Activated CD4-positive, CD25-positive, alpha-beta regulatory T cell treated with anti-CD3 and anti-CD28 coated beads, Interleukin-2, amount 50 U/mL, for 24 hours (primary cell): ENCODE measurements at places on chromosomes 5 and 9.

DNA sequence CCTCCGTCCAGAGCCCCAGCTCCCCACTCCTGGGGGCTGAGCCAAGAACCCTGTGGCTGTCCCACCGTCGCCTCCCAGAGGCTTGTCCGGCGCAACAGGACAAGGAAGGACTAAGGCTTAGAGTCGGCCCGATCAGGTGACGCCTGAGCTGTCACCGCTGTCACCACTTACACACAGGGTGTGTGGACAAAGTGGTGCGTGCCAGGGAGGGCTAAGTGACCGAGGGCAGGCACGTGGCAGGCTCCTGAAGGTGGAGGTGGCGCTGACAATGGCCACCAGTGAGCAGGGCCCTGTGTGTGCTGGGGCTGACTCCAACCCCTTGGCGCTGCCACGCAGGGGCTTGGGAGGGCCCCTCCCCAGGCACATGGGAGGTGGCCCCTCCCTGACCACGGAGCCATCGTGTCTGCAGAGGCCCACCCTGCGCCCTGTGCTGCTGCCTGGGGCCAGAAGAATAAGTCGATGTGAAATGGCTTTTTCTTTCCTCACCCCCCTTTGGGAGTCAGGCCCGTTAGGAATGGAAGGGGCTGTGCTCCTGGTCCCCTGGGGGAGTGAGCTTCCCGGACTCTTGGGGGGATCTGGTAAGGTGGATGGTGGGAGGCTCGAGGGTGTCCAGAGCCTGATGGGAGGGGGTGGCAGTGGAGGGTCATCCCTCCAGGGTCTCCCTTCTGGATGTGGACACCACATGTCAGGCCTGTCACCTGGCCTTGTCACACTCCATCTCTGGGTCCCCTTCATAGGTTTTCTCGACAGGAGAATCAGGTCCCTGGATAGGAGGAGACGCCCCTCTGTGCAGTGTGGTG lies 2.6 kb upstream of the GPSM1 start:
- no peak for ATAC-seq

DNA sequence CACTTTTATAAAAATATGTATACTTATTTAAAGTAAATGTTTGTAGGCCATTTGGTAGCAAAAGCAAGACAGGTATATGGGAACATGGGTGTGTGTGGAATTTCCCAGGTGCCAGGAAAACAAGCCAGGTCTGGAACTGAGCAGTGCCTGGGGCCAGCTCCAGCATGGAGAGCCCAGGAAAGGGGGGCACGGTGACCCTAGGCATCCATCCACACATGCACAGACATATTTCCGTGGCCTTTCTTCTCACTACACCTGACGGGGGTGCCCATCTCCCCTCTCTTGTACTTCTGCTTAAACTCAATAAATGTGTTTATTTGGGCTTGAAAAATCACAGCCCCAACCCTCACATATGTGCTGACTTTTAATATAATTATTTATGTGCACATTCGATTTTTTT lies 31.2 kb upstream of the CXCL14 start:
- no peak for ATAC-seq

GRCh38 chr5:172932313-172933017 lies 26.8 kb upstream of the RPL26L1 start:
- ATAC-seq, result peak; percentile 83

DNA sequence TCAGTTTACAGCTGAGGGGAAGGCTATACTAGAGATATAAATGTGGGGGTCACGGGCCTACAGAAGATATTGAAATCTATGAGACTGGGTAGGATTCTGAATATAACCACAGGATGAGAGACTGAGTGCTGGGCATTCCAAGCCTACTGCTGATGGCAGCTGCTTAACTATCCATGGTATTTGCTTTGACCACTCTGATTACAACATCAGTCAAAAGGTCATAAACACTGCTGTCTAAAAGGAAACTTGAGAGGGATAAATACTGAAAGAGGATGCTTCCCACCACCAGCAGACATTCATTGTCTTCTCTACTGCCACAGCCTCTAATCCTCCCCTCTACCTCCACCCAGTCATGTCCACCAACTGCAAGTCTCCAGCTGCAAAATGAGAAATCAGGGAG lies 3.8 kb downstream of the ZNF622 start:
- no peak for ATAC-seq

GRCh38 chr5:32290922-32291321 lies 21.8 kb downstream of the MTMR12 start:
- no peak for ATAC-seq

DNA sequence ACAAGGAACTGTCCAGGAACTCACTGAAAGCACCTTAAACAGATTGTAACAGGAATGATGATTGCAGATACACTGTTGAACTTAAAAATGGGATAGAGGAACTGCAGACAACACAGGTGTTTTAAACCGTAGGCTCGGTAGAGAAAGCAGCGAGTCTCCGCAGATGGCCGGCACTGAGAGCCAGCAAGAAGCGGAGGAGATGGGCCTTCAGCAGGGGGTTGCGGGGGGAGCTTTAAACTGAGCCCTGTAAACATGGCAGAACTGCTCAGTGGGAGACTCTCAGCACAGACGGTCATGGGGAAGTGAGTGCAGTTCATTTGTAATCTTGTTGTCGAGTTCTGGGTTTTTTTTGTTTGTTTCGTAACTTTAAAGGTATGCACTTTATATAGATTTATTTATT lies 155.1 kb upstream of the OTULINL start:
- ATAC-seq, result no peak

- no peak for ATAC-seq
These were observed 39.2 kb downstream of the ARRDC3 start for GRCh38 chr5:91343916-91344315.

DNA sequence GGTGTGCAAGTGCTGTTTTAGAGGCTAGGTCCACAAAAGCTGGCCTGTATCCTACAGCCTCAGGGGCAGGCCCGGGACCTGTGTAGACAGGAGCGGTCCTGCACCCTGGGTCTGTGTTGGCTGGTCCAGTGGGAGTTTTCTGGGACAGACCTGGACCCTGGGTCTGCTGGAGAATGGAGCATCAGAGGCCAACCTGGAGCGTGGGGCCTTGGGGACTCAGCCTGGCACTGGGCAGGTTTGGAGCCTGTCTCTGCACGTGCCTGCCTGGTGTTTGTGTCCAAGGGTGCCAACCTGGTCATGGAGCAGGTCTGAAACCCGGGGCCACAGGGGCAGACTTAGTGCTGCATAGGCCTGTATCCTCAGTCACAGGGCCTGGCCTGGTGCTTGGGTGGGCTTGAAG lies 45.8 kb downstream of the SRFBP1 start:
- no peak for ATAC-seq

DNA sequence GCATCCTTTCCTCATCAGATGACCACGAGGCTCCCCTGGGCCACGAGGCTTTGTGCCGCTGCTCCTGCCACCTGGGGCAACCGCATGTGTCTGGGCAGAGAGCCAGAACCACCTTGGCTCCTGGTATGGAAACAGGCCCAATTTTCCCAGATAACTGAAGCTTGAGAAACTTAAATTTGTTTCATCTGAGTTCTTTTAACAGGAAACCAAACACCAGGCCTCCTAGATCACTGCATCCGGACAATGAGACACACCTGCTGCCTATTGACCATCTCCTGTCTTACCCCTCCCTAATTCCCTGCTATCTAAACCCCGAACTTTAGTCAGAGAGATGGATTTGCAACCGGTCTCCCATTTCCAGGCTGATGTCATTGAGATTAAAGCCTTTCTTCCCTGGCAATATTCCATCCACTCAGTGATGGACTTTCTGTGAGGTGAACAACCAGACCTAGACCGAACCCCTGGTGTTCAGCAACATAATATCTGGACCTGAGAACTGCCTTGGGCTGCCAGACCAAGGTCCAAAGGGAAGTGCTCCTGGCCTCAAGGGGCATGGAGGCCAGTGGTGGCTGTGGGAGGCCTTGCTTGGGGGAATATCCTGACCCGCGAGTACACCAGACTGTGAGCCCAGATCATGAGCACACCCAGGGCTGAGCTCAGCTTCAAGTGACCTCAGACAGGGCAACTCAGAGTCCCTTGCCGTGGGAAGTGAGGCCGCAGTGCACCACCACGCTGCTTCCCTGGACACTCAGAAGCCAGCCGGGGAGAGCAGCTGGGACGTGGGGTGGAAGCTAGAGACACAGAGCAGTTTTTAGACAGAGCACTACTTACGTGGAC lies 199.7 kb downstream of the HSPA4 start:
- no peak for ATAC-seq

GRCh38 chr5:76679231-76679630 lies 36.7 kb upstream of the F2R start:
- ATAC-seq, result no peak

DNA sequence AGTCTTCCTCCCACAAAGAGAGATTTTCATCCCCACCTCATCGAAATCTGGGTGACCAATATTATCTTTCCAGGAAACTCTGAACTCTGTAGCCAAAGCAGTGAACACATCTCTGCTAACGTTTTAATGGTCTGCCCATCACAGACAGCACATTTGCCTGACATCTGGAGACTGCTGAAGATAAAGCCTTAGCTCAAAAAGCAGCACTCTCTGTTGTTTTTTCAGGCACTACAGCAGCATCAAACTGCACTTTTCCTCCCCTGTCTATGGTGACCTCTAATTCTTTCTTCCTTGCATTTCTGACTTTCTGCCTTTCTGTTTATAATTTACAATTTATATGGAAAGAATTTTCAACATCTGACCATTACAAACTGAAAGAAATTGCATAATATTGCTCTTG lies 66.8 kb downstream of the RAB3C start:
- ATAC-seq, result no peak

- ATAC-seq, result no peak
These were observed 82.2 kb upstream of the BRINP1 start for GRCh38 chr9:119451426-119451825.

GRCh38 chr5:1851290-1851934 lies 31.3 kb downstream of the IRX4 start:
- ATAC-seq, result no peak

DNA sequence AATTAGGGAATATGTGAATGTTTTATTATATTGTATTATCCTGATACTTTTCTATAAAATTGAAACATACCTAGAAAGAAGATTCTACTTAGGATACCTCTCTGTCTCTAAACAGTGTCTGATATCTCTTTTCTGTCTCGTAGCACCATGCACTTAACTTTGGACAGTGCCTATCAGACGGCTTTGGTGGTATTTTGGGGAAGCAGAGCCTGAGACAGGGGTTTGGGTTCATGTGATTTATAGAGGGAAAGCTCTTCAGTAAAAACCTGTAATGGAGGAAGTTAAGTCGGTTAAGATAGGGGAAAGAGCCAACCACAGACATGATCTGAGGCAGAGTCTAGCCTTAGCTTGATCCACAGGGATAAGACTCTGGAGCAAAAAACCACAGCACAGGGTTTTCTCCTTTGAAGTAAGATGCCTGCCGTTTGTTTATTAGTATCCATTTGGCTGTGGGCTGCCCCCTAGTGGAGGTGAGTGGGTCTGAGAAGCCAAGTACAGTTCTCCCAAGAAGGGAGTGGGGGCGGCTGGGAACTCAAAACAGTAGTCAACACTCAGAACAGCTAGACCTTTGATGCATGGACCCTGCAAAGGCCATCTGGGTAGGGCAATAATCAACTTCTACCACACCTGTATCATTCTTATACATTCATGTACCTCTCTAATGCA lies 141.2 kb upstream of the ASTN2 start:
- ATAC-seq, result no peak

DNA sequence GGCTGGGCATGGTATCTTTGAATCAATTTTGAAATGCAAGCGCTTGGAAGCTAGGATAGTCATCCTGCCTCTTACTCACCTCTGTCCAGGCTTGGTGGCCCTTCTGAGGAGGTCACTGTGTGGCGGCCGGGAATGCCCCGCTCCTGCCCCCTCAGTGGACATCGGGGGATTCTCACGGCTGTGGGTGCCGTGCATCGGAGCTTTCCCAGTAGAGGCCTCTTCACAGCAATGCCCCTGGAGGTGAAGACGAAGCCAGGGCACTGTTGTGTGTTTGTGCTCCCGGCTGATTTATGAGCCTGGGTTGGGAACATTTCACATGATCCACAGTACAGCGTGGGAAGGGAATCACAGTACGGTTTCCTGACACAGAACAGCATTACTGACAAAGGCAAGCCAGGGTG lies 147.5 kb downstream of the NXNL2 start:
- no peak for ATAC-seq

DNA sequence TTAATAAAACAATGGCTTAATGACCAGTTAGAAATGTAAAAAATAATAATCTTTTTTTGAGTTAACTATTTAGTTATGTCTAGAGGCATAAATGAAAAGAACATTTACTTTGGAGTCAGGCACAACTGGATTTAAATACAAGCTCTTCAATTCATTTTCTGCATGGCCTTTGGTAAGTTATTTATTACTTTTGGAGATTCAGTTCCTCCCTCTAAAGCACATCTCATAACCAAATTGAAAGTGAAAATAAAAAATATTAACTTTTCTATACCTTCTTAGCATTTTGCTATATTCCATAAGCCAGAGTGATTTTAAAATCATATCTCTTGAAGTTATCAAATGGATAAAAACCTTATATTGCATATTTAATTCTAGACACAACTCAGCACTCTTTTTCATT lies 434.9 kb upstream of the SMARCA2 start:
- no peak for ATAC-seq

DNA sequence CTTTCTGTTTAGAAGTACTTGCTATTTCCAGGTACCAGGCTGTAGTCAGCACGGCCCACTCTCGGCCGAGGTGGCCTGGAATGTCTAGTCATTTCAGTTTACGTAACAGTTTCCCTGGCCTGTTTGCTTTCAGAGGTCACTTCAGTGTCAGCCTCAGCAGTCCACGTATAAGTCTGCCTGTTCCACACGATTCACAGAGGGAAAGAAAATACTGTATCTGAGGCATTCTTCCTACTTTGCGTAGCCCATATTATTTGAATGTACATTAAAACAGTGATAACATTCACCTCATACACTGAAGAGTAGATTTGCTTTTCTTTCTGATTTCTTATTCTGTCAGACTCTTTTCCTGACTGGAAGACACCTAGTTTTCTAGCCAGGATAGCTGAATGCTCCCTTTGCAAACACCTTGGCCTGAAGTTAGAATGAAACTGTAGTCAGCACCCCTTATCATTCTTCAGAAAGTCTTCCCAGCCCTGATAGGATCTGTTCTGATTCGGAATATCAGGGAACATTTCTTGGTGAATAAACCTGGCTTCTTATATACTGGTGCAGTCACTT lies 140.9 kb downstream of the AOPEP start:
- ATAC-seq, result no peak

DNA sequence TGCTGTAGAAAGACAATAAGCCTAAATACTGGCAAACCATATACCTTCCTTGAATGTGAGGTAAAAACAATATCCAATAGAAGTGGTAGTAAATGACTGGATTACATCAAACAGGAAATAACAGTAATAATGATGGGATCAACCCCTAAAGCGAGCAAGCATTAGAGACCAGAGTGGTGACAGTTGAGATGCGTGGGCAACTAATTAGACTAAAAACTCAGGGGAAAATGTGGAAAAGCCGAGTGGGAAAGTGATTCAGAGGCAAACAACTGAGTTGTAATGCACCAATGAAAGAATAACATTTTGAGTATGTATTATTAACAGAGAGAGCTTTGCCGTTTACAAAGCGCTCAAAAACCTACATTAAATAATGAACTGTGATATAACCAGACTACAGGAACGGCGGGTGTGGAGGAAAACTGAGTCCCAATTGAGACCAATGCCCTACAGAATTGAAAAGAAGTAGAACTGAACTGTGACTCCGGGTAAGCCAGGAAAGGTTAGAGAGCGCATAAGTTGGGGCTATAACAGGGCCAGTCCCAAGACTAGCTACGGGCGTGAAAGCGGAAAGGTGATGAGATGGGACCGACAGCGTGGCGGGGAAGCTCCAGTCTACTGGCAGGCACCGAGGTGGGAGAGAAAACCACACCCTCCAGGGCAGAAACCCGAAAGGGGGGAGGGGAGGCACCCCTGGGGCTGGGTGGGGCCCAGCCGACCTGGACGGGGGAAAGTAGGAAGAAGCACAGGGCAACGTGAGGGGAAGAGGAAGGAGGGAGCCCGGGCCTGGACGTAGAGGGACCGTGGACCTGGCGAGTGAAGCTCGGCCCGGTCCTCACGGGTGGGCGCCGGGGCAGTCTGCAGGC lies 592 bp downstream of the UBAP2 start:
- ATAC-seq, result peak; percentile 14
